ENCODE measurements at places on chromosomes 1 and 21.

- no peak for DNase-seq
These were observed 133.4 kb upstream of the LYPLAL1 start for GRCh38 chr1:219040291-219040690.

- no peak for DNase-seq
These were observed 4.4 kb downstream of the ST7L start for GRCh38 chr1:112614460-112615065.

DNA sequence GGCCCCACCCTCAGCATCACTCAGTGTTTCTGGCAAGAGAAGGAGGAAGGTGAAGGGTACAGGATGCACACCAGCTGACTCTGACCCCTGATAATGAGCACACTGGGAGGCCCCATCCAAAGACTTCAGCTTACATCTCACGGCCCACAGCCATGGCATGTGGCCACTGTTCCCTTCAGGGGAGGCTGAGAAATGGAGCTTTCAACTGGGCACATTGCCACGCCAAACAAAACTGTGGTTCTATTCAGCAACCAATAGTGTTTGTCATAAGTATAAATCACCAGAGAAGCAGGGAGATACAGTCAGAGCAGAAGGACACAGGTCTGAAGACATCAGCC, 12.7 kb upstream of the TRAF3IP3 start:
- DNase-seq = no peak

- DNase-seq = no peak
These were observed 256.2 kb downstream of the DISC1 start for GRCh38 chr1:231882790-231883189.

DNA sequence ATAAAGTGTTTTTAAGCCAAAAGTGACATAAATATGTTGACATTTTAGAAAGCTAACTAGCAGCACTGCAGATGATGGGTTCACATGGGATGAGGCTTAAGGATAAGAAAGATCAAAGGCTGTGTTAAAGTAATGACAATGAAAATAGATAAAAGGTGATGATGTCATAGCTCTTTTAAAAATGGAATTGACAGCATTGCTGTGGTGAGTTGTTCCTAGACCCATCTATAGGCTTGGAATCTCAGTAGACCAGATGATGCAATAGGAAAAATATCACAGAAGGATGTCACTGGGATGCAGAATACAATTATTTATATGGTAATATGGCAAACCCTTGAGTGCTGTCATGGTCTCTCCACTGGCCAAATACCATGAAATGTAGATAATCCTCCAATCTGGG, 286.0 kb downstream of the PLA2G4A start:
- no peak for DNase-seq

GRCh38 chr1:230629511-230629910, 12.8 kb upstream of the COG2 start:
- DNase-seq = no peak

- DNase-seq = no peak
These were observed 68.8 kb upstream of the ARID1A start for GRCh38 chr1:26626994-26627393.

DNA sequence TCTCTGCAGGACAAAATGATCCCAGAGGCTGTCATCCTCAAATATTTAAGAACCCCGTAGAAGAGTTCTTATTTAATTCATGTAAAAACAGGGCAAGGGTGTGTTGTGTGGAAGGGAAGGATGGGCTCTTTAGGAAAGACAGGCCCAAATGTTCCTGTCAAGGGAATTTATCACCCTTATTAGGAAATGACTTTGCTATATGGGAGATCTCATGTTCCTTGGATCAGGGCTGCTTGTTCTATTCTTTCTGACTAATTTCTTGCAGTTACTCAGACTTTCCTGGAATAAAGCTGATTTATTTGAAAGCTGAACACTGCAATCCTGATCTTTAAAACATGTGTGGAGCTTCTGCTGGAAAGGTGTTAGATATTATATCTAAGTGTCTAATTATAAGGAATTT, 72.8 kb downstream of the SELENOF start:
- no peak for DNase-seq

GRCh38 chr1:232810856-232811255, 5.6 kb downstream of the MAP10 start:
- no peak for DNase-seq

DNA sequence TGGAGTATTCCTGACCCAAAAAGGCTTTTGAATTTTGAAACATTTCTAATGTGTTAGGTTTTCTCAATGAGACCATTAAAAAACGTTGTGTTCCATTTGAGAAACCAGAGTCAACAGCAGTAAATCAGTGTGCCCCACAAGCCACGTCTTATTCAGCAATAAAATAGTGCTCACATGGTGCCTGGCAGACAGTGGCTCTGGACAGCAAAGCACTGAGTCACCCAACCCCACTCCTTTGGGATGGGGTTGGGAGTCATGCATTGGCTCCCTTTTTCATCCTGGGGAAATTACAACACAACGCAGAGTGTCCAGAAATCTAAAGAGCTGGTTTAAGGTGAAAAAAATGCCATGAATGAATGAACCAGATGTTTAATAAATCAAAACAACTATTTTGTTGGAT, 46.5 kb downstream of the KCNJ15 start:
- DNase-seq = no peak

- no peak for DNase-seq
These were observed 335.0 kb downstream of the TGFB2 start for GRCh38 chr1:218679988-218680748.

- no peak for DNase-seq
These were observed 16.2 kb downstream of the DRAXIN start for GRCh38 chr1:11707621-11708276.

DNA sequence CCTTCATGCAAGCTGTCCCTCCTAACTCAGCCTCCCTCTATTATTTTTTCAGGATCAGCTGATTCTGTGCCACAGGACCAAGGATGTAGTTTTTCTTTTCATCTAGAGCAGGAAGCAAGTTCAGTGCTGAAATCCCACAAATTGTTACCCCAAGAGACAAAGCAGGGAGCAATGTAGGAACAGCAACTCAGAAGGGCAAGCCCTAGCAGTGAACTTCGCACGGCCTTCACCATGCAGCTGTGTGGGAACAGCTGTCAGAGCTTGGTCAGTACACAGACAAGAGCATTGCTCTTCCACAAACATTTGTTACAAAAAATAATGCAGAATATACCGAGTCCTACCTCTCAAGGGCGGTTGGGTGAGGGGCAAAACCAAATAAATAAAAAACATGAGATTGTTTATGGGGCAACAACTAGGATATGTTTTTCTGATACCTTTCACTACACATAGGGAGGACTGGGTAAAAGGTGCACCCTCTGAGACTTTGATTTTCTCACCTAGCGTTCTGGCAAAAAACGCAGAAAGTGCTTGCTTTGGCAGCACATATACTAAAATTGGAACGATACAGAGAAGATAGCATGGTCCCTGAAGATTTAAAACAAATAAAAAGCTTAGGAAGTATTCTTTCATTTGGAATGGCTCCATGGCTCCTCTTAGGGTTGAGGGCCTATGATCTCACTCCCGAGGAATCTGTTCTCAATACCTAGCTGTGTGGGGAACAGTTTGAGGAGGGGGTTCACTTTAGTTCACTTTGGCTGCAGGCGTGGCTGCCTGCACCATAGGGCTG, 37.1 kb upstream of the ANGPTL7 start:
- DNase-seq = no peak

DNA sequence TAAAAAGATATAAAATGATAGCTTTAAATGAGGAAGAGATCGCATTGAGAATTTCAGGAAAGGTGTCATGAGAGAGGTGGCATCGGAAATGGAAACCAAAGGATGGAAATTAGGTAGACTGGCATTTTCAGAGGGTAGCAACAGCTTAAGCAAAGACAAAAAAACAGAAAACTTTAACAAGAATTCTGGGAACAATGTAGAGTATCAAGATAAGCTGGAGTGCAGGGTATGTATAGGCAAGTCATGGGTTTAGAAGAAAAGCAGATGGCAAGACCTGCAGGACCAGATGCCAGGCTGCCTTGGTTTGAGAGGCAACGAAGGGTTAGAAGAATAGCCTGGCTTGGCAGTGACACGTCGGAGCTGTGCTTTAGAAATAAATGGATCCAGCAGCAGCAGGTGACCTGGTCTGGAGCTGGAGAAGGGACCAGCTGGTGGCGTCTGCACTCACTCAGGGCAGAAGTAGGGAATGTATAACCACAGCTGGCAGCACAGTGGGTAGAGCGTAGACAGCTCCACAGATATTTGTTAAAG, 149.4 kb upstream of the TIAM1 start:
- no peak for DNase-seq

- no peak for DNase-seq
These were observed 1119.1 kb downstream of the AMY1C start for GRCh38 chr1:104868794-104869193.

DNA sequence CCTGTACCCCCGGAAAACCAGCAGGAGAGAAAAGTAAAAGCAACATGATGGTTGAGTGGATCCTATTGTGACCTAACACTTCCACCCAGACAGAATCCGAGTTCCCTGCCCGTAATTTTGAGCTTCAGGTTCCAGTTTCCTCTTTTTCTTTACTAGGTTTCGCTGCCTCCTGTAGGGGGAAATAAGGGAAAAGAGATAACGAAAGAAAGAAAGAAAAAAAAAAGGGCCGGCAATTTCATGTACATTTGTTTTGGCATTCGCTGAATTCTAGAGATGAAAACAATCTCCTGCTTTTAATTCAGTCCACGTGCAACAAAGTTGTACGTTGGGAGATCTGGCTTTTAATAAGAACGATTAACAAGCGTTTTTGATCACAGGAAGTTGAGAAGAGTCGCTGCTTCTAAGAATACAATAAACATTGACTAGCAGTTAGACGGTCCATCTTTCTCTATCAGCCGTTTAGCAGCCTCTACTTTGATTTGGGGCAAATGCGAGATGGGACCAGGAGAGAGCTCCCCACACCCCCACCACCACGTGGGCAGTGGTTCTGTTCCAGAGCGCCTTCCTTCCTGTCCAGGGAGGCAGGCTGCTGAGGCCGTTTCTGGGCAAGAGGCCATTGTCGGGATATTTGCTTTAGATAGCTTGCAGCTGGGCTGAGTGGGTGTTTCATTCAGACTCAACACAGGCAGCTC, 155.9 kb upstream of the RUNX1 start:
- DNase-seq = no peak

GRCh38 chr1:59322814-59323213, 25.9 kb downstream of the FGGY start:
- DNase-seq = no peak

- no peak for DNase-seq
These were observed 41.5 kb upstream of the TENT5B start for GRCh38 chr1:27053977-27054753.

DNA sequence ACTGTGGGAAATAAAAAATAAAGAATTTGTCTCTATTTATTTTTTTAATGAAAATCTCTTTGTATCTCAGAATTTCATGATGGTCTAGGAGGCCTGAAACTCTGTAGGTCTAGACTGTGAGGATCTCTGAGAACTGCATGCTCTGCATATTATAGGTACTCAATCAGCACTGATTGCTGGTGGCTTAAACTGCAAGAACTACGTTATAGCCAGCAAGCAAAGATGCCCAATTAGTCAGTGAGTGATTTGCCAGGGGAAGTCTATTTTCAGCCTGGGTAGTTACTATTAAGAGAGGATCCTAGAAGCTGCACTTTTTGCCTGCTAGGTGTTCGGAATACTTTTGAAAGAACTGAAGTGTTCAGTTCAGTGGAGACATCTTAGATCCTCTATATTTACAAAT, 87.4 kb downstream of the GPR52 start:
- DNase-seq = no peak

- no peak for DNase-seq
These were observed 128.9 kb upstream of the ATP1B1 start for GRCh38 chr1:168977618-168978017.
